Stimulated activated CD8-positive, alpha-beta memory T cell treated with anti-CD3 and anti-CD28 coated beads, Interleukin-2, amount 100 ng/mL, for 1 hour (primary cell): ENCODE measurements at places on chromosomes 12 and 14.

DNA sequence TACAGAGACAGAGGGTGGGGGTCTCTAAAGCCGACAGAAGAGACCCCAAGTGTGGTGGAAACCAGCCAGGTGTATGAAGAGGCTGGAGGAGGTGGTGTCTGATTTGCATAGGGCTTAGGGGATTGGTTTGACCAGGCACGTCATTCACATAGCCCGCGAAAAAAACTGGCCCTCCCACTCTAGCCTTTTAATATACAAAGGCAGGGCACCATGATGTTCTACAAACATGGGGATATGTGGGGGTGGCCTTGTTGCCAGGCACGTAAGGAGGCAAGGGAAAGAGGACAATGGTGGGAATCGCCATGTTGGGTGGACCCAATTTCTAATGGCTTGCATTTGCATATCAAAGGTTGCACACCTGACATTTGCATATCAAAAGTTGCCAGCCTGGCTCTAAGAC lies 13.2 kb downstream of the LALBA start:
- DNase-seq, result no peak

GRCh38 chr12:46808955-46809697 lies 16.7 kb downstream of the SLC38A4 start:
- no peak for DNase-seq

GRCh38 chr12:64747695-64748094 lies 11.5 kb downstream of the GNS start:
- no peak for DNase-seq

DNA sequence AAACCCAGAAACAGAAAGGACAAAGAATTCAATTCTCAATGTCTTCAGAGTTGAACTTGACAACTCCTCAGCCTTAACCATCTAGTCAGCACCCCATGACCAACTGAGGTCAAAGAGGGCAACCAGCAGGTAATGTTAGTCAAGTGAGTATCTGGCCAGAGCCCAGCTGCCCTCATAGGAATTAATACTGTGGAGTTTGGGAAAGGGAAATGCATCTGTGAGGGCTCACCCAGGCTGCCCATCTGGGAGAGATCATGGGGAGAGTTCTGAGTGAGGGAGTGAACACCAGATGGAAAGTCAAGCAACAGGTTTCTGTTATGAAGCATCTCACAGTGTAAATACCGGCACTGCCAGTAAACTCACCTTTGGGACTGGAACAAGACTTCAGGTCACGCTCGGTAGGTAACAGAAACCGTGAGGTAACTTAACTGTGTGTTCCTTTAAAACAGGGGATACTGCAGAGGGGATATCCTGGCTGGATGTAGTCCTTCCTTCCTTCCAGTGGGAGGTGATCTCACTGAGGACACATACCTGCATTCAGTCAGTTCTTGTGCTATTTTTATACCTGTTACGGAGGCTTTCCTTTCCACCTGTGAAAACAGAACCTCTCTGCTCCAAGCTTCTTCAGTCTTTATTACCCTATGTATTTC lies 94.4 kb downstream of the DAD1 start:
- DNase-seq, result no peak

DNA sequence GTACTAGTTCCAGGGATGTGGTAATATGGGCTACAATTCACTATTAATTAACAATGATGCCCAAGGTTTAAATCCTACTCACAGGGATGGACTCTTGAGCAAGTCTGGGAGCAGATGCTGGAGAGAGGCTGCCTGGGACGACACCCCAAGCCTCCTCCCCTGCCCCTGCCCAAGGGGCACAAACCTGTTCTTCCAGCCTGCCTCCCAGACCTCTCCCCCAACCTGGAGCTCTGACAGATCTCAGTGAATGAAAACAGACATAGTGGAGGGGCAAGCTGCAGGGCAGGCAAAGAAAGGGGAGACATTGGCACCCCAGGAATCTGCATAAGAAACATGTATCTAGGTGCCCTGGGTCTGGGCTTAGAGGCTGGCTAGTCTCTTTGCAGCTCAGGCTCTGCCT lies 5.8 kb downstream of the KDM2B start:
- DNase-seq, result no peak

GRCh38 chr14:53328841-53329240 lies 175.7 kb upstream of the DDHD1 start:
- no peak for DNase-seq

- no peak for DNase-seq
Measured at GRCh38 chr12:52657250-52657902, 5.4 kb upstream of the KRT2 start.

DNA sequence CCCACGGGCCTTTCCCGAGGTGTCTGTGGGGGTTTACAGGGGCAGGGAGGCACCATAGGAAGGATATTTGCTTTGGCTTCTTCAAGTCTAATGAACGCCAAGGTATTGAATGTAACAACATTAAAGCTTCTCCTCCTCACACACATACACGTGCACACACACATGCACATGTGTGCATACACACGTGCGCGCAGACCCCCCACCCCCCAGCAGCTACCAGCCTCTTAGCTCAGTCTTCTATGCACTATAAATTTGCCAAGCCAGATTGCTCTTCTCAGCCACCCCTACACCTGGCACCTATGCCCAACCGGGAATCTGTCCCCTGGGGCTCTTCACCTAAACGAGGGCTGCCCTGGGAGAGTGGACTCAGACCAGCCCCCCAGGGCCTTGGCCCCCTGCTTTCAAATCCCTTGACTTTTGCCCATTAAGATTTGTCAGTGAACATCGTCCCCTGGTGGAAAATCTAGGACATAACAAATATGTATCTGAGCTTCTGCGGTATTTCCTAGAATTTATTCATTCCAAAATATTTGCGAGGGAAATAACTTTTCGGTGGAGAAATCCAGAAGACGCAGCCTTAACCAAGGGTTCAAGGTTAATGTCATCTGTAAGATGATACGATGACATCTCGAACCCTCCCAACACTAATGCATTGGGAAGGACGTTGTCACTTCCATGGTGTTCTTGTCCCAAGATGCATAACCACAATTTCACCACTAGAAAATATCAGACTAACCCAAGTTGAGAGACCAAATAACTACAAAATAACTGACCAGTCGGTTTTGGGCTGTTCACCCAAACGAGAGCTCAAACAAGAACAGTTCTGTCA lies 330.4 kb downstream of the MED13L start:
- DNase-seq, result no peak

DNA sequence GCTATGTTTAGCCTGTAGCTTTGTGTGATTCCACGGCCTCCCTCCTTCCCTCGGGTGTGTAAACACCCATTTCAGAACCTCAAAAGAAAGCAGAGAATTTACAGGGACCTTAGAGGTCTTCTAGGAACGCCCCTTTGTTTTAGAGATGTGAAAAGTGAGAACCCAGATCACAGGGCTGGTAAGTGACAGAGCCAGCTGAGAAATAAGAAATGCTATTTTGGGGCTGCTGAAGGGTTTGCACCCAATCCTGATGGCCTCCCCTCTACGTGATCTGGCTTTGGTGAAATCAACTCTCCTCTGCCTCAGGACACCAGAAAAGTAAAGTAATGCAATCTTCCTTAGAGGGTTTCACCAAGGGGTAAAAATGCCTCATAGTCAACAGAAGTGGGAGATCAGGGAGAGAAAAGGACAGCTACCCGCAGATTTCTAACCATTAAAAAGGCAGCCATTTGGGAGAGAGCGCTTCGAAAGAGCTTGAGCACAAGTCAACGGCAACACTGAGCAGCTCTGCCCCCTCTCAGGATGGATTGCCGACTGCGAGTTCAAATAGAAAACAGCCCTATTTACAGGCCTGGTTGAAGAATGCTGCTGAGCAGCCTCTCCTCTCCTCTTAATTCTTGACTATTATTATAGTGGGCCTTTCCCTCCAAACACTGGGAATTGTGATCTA lies 78.5 kb upstream of the RASSF3 start:
- no peak for DNase-seq

DNA sequence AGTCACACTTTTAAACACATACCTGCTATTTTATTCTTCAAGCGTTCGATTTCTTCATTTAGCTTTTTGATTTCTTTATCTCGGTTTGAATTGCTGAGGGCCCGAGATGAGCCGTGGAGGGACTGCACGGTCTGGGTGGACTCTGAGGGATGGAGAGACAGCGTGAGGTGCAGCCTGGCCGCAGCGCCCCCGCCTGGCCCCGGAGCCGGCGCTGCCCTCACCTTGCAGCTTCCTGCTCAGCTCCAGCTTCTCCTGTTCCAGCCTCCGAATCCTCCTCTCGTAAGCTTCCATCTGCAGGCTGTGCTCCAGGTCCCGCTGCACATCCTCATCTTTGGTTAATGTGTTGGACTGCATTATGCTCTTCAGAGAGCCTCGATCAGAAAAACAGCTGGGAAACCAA lies 53.2 kb downstream of the AMN start:
- no peak for DNase-seq

DNA sequence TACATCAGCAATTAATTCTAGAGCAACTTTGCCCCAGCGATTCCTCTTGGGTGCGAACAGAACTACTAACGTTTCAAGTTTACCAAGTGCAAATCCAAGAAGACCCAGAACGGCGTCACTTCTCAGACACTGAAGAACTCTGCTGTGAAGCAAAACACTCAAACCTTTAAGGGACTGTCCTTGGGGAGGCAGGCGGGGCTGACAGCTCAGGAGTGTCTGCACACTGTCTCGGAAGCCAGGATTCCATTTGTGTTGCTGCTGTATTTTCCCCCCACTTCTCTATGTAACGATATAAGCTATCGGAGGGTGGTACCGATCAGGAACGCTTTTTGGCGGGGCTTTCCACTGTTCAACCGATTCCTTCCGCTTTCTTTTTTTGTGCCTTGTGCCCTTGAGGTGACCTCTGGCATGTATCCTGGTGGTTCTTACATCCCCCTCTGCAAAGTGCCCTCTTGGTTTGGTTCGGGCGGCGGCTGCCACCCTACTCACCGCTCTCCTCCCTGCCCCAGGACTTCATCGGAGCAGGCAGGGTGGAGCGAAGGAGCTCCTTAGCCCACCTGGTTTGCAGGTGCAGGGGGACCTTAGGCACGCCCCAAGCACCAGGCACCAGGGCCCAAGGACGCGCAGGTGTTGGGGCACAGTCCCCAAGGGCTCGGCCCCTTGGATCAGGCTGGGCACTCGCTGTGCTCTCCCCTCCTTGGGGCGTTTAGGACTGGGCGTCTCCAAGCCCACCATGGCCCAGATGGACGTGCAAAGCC lies 19.2 kb upstream of the MLXIP start:
- no peak for DNase-seq

DNA sequence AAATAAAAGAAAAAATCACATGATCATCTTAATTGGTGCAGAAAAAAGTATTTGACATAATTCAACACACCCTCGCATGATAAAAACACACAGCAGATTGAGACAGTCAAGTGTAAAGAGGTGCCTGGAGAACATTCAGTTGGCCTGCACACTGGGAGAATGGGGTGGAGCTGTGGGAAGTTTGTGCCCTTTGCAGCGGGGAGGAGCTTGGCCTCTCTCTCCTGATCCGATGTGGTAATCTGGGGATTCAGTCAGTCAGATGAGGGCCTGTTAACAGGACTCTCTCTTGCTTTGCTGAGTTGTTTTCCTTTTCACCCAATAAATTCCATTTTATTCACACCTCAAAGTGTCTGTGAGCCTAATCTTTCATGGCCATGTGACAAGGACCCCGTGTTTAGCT lies 5.9 kb downstream of the SERPINA6 start:
- DNase-seq, result no peak

DNA sequence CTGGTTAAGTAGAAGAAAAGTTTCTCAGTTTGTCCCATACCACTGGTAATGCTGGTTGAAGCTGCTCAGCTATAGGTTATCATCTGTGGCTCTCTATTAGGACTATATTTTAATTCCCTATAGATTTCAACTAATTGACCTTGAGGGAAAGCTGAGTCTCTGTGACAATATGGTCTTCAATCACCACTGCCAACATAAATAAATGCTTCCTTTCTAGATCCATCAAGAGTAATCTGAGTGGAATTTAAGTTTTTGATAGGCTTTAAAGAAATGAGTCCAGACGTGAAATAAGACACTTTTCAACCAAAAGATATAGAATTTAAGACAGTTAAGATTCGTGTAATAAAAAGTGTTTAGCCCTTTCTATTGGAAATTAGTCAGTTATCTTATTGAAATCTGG lies 63.5 kb upstream of the MYF6 start:
- DNase-seq, result no peak

- no peak for DNase-seq
Measured at GRCh38 chr12:13176256-13176655, 20.3 kb upstream of the EMP1 start.

GRCh38 chr12:56631790-56632700 lies 1.9 kb upstream of the BAZ2A start:
- no peak for DNase-seq

- no peak for DNase-seq
Measured at GRCh38 chr12:122939125-122939524, 27.1 kb downstream of the ABCB9 start.

DNA sequence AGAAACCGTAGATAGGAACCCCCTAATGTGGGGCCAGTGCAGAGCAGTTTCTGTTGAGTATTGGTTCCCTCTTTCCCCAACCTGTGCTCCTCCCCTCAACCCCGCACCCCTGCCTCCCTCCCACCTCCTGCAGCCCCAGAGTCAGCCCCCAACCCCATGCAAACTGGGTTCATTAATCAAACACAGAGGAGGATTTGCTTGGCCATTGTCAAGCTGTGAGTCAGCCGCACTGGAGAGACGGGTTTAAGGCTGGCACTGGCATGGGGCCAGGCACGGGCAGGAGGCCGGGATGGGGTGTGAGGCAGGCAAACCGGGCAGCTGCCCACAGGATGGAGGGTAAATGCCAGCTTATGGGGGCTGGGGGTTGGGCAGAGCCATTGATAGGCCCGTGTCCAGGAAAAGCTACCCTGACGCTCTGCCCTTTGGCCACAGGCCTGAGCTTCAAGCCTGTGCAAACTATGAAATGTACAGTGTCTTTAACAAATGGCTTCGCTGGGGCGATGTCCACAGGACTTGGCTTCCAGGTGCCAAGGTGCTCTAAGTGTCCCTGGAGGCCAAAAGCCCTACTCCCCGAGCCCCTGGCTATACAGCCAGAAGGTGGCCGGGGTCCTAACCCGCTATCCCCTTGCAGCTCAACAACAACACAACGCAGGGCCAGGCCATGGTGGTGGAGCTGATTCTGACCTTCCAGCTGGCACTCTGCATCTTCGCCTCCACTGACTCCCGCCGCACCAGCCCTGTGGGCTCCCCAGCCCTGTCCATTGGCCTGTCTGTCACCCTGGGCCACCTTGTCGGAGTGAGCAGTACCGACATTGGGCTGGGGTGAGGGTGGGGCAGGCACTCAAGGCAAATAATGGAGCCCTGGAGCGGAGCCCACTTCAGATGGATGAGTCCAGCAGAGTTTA lies 1.4 kb downstream of the AQP5 start:
- no peak for DNase-seq

DNA sequence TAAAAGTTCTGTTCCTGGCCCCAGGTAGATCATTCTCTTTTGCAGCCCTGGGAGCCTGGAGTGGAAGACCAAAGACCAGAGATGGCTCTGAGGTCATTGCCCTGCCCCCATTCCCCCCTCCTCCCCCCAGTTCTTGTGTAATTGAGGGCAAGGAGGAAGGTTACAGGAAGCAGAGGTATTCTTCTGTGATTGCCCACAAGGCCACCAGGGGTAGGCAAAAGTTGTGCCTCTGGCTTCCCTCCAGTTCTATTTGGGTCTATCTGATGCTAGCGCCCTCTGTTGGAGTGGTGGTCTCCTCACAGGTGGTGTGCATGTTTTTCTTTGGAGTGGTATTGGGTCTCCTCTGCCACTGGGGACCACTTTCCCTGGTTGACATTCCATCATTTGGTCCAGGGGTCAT lies 41.2 kb upstream of the CRY1 start:
- no peak for DNase-seq

- no peak for DNase-seq
Measured at GRCh38 chr14:99210333-99210732, 61.7 kb downstream of the BCL11B start.

- DNase-seq, result no peak
Measured at GRCh38 chr14:94345344-94346064, 22.4 kb upstream of the SERPINA6 start.

- no peak for DNase-seq
Measured at GRCh38 chr12:130428116-130428515, 90.4 kb downstream of the PIWIL1 start.
